ENCODE measurements at places on chromosomes 6 and 20.

DNA sequence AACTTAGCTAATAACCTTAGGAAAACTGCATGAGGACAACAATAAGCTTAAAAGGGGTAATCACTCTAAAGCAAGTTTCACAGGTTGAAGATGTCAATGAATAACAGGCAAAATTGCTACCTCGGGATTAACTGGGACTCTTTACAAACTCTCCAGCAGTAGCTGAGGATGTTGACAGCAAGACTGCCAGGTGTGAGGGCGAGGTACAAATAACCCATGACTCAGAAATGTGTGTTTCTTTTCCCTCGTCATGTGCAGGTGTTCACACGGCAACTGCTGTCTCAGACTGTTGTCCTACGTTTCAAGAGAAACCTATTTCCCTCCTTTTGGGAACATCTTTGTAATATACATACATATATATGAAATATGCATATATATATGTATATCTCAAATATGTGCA is 15.9 kb downstream of the BCAS1 start:
- no peak for DNase-seq

- no peak for DNase-seq
Measured at GRCh38 chr6:15058200-15059061, 187.4 kb upstream of the JARID2 start.

DNA sequence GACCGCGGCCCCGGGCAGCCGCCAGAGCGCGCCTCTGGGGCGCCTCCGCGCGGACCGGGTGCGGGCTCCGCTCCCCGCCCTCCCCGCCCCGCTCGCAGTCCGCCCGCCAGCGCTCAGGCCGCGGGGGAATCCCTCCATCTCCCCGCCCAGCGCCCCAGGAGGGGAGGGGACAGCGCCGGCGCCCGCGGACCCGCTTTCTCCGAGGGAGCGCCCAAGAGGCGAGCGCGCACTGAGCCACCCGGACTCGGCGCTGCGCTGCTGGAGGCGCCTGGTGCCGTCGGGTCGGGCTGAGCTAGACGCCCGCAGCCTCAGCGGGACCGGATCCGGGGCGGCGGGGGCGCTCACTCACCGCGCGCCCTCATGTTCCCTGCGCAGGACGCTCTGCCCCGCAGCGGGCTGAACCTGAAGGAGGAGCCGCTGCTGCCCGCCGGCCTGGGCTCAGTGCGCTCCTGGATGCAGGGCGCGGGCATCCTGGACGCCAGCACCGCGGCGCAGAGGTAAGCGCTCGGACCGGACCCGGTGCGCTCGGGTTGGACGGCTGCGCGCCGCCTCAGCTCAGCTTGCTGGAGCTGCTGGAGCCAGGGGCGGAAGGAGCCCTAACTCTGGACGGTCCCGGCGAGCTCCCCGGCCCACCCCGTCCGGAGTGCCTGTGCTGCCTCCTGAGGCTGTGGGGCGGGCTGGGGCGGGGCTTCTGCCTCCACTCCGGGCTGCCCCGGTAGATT is 867 bp downstream of the EBF4 start:
- DNase-seq, result no peak

DNA sequence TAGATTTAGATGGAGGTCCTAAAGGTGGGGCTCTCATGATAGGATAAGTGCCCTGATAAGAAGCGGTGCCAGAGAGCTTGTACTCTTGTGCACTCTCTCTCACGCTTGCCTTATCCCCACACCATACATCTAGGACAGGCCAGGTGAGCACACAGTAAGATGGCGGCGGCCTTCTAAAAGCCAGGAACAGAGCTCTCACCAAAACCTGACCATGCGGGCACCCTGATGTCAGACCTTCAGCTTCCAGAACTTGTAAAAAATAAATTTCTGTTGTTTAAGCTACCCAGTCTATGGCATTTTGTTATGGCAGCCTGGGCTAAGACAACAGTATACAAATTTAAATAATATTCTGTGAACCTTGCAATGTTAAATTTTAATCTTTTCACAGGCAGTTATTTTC is 40.8 kb upstream of the CALHM6 start:
- DNase-seq, result no peak

DNA sequence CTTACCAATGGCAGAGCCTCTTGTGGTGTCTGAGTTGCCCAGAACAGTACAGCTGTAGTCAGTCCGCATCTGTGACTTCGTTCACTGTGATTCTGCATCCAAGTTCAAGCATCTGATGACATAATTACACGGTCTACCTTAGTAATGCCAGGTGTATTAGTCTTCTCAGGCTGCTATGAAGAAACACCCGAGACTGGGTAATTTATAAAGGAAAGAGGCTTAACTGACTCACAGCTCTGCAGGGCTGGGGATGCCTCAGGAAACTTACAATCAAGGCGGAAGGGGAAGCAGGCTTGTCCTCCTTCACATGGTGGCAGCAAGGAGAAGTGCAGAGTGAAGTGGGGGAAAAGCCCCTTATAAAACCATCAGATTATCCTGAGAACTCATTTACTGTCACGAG is 163.9 kb upstream of the SULF2 start:
- DNase-seq, result no peak

- no peak for DNase-seq
Measured at GRCh38 chr6:3643921-3644738, 107.4 kb downstream of the PXDC1 start.

GRCh38 chr6:3701631-3702030 is 49.9 kb downstream of the PXDC1 start:
- DNase-seq, result no peak

DNA sequence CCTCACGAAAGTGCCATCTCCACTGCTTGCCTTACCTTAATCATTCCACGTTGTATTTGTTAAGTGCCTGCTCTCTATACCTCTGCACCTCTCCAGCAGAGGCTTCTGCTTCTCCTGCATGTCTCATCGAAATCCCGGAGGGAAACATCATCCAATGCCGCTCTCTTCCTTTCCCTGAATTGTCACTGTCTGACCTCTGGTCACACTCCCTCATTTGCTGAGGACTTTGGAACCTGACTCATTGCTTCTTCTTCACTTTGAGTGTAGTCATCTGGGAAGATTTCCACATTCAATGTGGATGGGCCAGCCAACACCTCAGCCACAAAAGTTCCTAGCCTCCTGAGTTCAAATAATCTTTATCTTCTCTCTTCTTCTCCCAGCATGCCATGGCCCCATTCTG is 78.9 kb upstream of the BEND6 start:
- DNase-seq, result no peak
